ENCODE measurements at places on chromosomes 4 and X. TPM values are rescaled to one million over a fixed set of nuclear protein-coding genes. Genes with fewer than 3 reads are reported as not detected.

DNA sequence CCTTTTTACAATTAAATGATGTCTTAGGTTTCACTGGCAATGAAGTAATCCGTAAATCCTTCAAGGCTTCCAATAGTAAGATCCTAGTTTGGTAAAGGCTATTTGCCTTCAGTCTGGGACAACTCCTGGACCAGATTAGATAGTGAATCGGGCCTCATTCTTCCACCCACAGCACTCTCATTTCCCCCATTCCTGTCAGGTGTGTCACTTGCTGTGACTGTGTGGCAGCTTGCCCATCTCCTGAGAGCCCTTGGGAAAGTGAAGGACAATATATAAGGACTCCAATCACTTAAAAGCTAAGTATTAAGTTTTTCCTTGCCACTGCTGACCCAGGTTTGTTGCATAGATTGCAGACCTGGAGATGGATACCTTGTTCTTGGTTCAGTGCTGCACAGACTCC lies 3.3 kb upstream of the GASK1B start:
- DNase-seq, result no peak

GRCh38 chrX:67563469-67564448 lies 19.9 kb downstream of the AR start:
- no peak for DNase-seq

- DNase-seq, result no peak
Observed at GRCh38 chr4:59936566-59936965, 1263.6 kb upstream of the ADGRL3 start.

DNA sequence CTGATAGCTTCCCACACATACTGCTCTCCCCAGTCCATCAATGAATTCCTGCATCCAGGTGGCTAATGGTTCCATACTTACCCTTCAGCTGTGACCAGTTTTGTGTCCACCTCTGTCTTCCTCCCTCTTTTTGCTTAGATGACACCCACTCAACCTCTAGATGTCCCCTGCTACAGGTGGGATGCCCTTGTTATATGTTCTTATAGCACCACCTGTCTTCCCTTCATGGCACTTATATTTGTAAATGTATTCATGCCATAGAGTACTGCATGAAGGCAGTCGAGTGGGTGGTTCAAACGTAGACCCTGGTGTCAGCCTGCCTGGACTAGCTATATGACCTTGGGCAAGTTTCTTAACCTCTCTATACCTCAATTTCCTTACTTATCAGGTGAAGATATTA lies 6.5 kb upstream of the USP46 start:
- DNase-seq, result no peak

The SASH3 gene
- 209 TPM for total RNA-seq

The CFAP99 gene
- not detected for total RNA-seq

Data from activated B cell treated with CpG ODN at 0.5 μM for 24 hours (primary cell).